ENCODE measurements at places on chromosomes 2 and 18.
A peak's percentile ranks its signal among the peaks of the same experiment; 100 is the strongest.

DNA sequence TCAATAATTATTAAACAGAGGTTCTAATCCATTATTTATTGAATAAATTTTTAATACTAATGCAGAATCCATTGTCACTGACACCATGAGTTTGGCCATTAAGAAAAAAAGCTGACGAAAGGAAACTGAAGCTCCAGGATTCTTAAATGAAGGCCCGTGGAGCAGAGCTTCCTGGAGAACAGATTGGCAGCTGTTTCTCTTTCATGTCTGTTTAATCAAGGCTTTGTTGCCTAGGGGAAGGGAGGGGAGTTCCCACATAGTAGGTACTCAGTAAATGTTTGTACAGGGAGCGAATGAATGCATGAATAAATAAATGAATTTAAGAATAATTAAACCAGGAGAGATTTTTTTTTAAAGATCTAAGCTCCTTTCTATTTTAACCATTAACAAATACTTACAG, 315.1 kb upstream of the KLHL29 start:
- no peak for DNase-seq

DNA sequence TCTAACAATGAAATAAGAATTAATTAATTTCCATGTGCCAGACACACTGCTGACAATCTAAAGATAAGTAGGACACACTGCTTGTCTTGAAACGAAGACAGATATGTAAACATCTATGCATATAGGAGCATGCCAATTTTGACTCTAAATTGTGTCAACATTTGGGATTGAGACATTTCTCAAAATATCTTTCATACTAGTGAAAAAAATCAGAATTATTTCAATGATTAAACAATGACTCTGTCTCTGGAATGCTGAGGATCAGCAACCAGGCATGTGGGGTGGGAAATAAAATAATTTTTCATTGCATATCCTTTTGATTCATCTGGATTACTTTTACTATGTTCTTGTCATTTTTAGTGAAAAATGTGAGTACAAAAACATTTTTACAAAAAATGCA, 262.6 kb upstream of the SYT4 start:
- no peak for DNase-seq

DNA sequence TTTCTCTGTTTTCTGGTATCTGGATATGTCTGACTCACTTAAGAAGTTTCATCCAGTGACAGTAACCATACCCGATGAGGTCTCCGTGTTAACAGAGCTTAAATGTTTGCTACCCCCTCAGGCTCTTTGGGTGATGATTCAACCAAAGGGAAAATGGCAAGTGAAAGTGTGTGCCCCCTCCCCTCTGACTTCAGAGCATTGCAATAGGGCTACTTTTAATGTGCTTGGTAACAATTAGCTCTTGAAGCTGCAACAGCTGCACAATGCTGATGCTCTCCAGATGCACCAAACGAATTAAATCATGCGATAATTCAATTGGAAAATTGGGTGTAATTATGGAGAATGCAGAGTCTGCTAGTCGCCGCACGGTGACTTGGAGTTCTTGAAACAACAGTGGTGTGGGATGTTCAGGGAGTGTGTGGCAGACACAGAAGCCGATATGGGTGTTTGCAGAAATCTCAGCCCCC, 270.7 kb downstream of the ALK start:
- DNase-seq, result no peak

GRCh38 chr2:878245-878930, 72.3 kb upstream of the SNTG2 start:
- no peak for DNase-seq

DNA sequence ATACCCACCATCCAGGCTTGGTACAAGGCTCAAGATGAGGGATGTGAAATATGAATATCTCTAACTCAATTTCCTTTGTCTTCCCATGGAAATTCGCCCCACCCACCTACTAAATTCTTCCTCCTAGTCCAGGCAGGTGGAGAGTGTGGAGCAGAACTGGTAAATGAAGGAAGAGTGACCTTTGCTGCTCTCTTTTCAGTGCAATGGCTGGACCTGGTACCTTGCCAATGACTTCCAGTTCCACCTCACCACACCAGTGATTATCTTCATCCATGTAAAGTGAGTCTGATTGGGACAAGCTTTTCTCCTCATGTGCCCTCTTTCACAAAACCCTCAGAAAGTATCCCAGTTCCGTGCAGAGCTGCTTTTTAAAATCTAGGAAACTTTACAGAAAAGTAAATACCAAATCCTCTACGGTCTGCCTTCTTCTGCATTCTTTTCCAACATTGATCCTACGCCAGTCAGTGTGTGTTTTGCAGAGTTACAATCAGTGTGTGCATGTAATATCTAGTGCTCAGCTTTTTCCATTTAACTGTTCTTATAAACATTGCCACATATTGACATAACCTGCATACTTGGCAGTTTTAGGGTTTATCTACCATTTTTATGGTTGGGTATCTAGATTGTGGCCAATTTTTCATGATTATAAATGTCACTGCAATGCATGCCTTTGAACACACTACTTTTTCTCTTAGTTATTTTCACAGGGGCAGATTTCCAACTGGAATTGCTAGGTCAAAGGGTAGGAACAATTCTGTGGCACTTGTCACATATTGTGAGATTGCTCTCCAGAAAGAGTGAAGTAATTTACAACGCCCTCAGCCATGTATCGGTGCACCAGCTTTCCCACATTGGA, 86.5 kb upstream of the SEC11C start:
- no peak for DNase-seq

GRCh38 chr2:223801736-223802135, 35.6 kb downstream of the AP1S3 start:
- DNase-seq, result no peak

GRCh38 chr2:10271946-10272345, 30.8 kb upstream of the HPCAL1 start:
- DNase-seq, result no peak

GRCh38 chr18:48620071-48620470, 81.2 kb downstream of the CTIF start:
- no peak for DNase-seq

DNA sequence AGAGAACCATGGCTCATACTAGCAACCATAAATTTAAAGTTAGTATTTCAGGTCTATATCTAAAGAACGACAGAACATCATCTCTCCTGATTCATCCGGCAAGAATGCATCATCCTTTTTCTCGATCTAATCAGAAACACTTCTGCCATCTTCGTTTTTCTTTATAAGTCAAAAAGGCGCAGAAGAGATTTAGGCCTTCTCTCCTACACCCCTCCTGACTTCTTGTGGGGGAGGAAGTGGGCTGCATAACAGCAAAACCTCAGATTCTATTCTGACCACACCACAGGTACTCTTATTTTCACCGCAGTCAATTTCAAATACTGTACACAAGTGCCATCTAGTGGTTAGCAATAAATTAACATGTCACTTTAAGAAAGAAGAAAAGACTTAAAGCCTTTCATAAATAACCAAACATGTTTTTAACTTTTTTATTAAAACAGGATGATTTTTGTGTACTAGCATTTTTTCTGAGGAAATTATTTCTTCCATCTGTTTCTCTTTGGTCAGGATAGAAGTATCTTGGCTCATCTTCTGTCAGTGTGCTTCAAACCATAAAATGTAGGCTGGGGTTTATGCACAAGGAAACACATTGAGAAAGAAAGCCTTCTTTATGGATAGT, 48.4 kb upstream of the PIK3C3 start:
- peak; percentile 67 for DNase-seq

DNA sequence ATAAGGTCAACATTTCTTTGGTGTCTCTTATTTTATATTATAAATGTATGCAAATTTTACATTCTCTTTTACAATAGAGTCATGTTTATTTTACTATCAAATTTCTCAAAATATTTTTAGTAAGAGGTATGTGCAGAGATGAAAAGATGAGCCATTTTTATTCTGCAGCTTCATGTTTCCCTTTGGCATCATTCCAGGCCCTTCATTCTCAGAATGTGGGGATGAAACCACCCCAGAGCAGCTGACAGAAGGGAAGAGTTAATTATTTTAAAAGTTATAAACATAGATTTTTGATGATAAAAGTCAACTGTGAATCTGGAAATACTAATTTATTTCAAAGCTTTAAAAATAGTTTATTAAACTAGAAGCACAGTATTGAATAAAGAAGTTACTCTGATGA, 12.8 kb upstream of the FSHR start:
- DNase-seq, result no peak

DNA sequence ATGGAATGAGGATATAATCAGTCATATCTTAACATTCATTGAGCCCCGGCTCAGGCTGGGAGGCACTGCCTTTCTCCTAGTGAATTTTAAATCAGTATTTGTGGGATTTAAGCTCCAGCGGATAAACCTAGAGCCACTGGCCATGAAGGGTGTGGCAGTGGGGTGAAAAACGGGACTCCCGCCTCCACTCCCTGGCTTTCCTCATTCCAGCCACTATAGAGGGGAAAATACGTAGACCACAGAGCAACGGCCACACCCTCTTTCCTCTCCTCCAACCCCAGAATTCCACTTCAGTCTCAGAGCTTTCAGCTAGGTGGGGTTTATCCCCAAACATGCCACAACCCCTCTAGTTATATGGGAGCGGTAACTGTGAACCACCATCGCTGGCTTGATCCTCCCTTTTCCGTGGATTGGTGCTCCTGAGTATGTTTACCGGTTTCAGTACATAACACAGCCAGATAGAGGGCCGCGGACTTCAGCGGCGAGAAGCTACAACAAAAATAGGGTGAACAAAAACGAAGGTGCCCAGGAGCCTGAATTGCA, 70.6 kb upstream of the ITGB6 start:
- no peak for DNase-seq

DNA sequence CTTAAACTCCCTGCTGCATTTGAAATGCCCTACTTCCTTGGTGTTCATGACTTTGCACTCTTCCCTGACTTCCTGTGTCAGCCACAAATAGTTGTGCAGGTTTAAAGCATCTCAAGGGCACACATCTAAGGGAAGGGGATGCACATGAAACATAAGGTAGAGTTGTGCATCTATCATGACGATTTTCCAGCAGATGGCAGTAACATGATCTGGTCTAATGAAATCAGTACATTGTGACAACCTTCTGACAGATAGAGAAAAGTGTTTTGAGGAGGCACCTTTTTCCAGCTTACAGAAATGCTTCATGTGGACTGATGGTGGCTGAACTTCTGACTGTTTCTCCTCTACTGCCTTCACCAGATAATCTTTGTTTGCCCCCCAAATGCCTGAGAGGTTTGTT, 238.9 kb downstream of the XIRP2 start:
- no peak for DNase-seq

GRCh38 chr2:33107690-33108482, 161.1 kb downstream of the LTBP1 start:
- no peak for DNase-seq

DNA sequence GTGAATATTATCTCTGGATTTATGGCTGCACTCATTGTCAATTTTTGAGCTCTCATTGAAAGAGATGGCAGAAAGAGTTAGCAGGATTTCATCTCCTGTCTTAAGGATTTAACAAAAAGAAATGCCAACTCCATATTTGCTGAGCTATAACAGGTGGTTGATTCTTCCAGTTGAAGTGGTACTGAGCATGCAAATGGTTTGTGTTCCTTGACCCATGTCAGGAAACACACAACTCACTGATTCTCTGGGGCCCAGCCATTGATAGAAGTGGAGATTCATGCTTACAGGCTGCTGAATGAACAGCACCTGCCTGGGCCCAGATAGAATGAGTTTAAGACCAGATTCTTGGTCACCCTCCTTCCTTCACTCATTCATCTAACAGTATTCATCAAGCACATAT, 128.8 kb downstream of the CERS6 start:
- no peak for DNase-seq

DNA sequence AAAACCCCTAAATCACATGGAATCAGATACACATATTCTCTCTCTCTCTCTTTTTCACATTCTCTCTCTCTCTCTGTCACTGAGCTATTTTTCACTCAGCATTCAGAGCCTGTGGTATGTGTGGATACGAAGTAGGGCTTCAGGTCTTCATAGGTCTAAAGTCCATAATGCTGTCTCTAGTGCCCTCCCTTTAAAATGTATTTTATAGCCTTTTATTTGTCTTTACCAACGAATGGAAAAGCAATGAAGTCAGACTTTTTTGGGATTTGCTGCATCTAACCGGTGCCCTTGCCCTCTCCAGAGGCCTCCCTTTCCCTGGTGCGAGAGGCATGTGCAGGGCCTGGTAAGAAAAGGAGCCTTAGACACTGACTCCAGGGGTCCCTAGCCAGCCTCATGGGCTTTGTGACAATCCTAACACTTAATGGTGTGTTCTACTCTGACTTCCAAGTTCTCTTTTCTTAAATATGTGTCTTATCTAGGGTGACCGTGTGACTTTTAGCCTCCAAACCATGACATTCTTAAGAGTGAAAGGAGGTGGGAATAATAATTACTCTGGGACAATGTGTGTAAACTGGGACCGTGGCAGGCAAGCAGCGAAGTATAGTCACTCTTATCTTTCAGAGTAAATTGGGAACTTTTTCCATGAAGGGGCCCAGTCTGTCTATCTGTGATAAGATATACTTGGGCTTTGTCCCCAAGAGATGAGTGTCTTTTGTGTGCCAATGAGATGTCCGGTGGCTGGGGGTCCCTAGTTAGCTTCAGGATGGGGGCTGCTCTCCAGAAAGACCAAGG, 101.1 kb downstream of the B3GNT2 start:
- DNase-seq, result no peak

- no peak for DNase-seq
Measured at GRCh38 chr2:193861557-193861956, 1666.8 kb upstream of the TMEFF2 start.

DNA sequence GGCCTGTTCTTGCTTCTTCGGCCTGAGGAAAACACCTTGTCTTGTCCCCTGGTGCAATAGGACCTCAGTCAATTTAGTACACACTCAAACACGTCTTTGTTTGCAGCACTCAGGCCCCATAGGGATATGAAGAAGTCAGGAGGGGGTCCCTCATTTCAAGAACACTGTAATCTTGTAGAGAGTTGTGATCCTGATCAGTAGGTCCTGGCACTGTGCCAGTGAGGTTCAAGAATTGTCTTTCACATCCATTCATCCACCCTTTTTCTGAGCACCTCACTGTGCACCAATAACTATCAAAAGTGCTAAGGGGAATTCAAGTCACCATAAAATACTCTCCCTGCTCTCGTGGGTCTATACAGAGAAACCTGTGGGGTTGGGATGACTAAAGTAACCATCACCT, 131.4 kb upstream of the LHCGR start:
- no peak for DNase-seq

GRCh38 chr2:188813315-188813714, 160.9 kb upstream of the COL3A1 start:
- DNase-seq, result no peak

GRCh38 chr18:62612289-62612645, 89.4 kb downstream of the ZCCHC2 start:
- DNase-seq, result no peak

DNA sequence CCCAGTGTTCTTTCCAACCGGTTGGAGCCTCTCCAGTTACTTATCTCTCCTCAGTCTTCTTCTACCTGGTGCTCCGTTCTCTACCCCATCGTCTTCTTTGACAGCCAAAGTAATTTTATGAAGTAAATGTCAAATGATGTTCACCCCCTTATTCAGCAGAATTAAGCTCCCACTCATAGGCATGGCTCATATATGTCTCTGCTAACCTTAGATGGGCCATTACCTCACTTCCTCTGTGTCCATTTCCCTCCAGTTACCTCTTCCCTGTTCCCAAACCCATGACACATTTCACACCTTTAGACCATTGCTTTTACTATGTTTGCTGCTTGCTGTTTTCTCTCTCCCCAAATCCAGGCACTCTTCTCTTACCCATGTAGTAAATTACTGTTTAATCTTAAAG, 607.0 kb downstream of the RNF144A start:
- DNase-seq, result no peak

GRCh38 chr2:181910028-181910831, 18.7 kb downstream of the ITPRID2 start:
- DNase-seq, result no peak

All from central memory CD4-positive, alpha-beta T cell (primary cell).